ENCODE measurements at places on chromosomes 1 and 21.

- DNase-seq: no peak
Measured at GRCh38 chr1:61163355-61163754, 81.0 kb downstream of the NFIA start.

- DNase-seq: no peak
Measured at GRCh38 chr1:7470904-7471638, 300.0 kb upstream of the VAMP3 start.

DNA sequence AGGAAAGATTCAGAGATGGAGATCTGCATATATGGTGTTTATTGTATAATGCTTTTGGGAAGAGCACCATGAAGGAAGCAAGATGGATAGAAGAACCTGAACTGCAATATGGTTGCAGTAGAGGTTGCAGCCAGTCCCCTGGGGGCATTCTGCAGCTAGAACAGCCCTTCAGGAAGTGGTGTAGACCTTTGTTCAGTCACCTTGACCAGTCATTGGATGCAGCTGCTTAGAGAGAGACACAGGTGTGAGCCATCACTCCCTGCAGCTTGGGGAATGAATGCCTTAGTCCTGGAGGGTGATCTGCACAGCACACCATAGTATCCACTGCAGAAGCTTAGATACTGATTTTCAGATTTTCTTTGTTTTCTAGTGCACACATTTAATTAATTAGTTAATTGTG is 42.3 kb downstream of the NEK7 start:
- DNase-seq: no peak

DNA sequence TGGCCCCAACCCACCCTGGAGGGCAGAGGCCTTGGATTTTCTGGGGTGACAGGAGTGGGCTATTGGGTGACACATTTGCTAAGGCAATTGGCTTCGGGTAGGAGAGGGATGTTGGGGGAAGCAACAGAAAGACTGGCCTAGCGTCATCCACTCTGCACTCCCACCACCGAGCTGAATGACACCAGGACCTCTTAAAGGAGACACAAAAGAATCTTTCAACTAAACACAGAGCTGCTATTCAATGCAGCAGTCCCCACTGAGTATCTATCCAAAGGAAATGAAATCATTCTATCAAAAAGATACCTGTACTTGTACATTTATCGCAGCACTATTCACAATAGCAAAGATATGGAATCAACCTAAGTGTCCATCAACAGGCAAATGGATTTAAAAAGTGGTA is 6.2 kb downstream of the TFF2 start:
- no peak for DNase-seq

DNA sequence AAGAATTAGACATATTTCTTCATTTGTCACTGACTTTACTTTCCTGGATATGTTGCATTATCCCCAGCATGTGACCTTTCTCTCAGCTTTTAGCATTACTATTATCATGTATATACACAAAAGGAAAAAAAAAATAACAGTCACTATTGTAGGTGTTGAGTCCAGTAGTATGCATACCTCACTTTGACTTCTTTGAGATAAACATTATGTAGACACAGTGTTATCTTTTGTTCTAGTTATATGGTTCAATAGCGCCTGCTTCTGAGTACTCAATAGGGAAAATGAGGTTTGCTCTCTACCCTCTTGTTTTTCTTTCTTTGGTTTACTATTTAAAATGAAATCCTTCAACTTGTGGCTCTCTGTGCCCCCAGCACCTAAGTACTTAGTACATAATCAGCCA is 409.6 kb upstream of the PKN2 start:
- DNase-seq: no peak

DNA sequence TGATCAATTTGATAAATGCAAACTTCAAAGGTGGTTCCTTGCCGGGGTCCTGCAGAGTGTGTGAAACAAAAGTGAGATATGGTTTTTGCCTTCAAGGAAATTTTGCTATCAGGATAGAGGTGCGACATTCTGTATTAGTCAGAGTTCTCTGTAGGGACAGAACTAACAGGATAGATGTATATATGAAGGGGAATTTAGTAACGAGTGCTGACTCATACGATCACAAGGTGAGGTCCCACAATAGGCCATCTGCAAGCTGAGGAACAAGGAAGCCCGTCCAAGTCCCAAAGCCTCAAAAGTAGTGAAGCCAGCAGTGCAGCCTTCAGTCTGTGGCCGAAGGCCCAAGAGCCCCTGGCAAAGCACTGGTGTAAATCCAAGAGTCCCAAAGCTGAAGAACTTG is 157.0 kb downstream of the RYR2 start:
- no peak for DNase-seq

GRCh38 chr1:206453111-206453510 is 17.2 kb upstream of the IKBKE start:
- no peak for DNase-seq

- no peak for DNase-seq
Measured at GRCh38 chr1:41545996-41546832, 61.7 kb upstream of the EDN2 start.

- no peak for DNase-seq
Measured at GRCh38 chr1:168518201-168518689, 25.6 kb downstream of the XCL2 start.

DNA sequence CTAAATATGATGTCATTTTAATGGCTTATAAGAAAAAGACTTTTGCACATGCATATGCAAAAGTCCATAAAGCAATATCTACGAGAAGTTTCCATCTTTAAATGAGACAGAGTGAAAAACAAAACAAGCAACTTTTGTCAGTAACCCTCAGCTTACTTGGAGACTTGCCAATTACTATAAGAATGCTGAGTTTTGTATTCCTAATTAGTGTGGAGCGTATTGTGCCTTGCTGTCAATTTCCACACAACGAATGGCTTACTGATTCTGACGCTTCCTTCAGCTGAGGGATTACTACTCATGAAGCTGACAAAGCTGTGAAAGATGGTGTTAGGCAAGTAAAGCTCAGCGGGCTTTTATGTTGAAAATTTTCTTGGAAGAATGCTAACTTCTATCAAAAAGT is 440.4 kb upstream of the ADAMTS5 start:
- no peak for DNase-seq

- DNase-seq: no peak
Measured at GRCh38 chr1:17440074-17440826, 773 bp upstream of the RCC2 start.

DNA sequence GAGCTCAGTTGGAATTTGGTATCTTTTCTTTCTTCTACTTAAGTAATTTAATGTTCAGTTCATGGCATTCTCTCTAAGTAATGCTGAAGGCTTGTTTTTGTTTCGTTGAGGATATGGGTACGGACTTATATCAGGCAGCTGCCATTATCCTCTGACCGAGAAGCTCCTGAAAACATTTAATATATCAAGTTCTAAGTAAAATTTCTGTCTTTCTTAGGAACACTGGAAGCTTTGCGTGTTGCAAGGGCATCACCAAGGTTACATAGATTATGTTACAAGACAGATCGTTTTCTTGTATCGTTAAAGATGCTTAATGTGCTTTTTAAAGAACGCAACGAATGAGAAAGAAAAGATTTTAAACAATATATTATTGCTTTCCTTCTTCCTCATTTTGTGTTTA is 1.0 kb upstream of the GALNT2 start:
- DNase-seq: no peak

- no peak for DNase-seq
Measured at GRCh38 chr1:46809071-46809470, 10.2 kb downstream of the CYP4B1 start.

DNA sequence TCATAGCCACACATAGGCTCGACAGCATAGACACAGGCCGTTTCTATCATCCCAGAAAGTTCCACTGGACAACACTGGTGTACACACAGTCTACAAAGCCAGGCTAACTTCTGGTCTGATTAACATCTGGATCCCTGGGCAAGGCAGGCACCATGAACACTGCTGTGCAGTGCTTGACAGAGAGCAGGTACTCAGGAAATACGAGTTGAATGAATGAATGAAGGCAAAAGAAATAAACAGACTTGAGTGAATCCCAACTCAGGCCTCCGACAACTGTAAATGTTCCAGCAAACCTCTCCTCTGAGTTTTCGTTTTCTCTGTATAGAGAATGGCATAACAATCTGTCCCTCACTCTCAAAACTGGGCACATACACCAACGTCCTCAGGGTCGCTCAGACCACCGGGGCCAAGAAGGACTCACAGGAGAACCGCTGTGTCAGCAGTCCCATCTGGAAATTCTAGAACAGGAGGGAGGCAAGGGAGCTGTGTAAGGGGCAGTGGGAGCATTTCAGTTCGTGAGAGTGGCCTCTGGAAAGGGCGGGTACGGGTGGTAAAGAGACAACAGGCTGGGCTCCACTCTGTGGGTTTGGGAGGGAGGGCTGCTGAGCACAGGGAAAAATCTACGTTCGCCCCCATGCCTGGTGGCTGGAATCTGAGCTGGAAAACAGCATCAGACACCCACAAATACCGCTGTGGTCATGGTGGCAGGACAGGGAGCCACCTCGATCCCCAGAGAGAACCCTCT is 15.1 kb upstream of the ECE1 start:
- no peak for DNase-seq

DNA sequence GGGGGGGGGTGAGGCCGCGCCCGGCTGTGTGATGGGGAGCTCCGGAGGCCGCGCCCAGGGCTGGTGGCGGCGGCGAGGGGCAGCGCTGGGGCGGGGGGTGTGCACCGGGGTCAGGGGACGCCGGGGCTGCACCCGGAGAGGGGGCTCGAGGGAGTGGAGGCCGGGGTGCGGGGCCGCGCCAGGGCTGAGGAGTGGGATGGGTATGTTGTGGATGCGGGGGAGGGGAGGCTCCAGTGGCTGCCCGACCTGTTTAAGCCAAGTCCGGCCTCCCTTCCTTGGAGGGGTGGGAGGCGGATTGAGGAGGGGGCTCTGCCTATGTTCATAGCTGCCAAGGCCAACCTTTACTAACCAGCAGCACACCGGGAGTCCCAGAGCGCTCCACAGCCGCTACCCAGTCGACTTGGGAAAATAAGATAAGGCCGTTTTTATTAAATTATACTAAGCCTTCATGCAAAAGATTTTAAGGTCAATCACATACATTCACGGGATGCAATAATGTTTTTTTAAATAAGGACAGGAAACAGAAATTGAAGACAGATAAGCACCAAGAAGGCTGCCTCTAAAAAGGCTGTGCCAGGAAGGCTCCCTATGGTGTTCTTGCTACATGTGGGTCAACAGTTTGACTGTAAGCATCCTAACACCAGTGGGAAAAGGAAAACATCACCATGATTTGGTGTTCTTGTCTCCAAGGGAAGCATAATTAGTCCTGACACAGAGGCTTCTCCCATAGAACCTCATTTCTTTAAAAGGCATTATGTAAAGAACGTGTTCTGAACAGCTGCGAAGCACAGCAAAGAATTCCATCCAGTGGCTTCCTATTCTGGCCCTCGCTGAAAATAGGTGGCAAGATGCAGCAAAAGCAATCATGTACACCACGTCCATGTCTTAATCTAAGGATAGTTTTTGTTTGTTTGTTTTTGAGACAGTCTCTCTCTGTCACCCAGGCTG is 626 bp upstream of the HLCS start:
- no peak for DNase-seq

- DNase-seq: no peak
Measured at GRCh38 chr1:162368451-162368850, 8.2 kb downstream of the SPATA46 start.

DNA sequence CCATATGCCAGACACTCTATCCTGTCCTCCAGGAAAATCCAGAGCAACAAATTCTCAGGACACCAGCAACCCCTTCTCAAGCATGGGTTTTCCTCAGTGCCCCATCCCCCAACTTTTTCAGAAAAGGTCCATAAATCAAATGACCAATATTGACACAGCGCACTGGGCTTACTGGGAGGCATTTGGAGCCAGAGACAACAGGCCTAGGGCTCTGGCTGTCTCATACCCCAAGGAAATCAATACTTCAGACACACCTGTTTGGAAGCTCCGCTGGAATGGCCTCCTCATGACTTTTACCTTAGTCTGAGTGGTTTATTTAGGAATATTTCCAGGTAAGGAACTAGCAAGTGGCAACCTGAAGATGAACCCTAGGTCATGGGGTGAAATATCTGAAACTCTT is 66.9 kb upstream of the TNR start:
- DNase-seq: no peak

DNA sequence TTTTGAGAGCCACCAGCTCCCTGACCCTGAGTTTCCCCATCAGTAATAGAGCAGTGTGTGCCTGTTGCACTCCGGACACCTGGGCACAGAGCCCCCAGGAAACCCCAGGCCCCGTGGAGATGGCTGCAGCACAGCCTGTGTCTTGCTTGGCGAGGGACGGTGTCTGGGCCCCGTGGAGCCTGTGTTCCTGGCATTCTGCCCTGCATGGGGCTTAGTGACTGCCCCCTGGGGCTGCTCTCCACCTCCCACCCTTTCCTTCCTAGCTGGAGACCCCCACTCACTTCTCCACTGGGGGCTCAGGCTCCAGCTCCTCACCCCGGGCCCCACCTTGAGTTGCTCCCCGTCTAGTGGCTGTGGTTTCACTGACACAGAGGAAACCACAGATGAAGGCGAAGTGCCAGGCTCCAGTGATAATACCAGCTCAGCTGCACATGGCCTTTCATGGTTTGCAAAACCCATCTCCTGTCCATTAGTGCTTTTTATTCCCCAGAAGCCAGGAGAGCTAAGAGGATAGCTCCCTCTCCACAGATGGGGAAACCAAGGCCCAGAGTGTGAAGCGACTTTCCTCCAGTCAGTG is 39.4 kb downstream of the DMRTB1 start:
- no peak for DNase-seq

DNA sequence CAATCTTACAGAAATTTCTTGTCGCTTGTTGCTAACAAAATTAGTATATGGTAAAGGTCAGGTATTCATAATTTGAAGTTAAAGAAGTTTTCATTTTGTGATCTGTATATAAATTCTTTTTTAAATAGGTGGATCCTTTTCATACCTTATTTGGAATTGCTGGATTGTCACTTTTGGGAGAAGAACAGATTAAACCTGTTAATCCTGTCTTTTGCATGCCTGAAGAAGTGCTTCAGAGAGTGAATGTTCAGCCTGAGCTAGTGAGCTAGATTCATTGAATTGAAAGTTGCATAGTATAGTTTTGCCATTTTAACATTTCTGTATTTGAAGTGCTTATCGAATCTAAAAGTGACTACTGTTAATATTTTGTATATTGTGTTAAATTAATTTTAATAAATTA is 2.3 kb upstream of the MSH4 start:
- no peak for DNase-seq

- DNase-seq: no peak
Measured at GRCh38 chr1:13807209-13807608, 107.2 kb downstream of the PRDM2 start.

DNA sequence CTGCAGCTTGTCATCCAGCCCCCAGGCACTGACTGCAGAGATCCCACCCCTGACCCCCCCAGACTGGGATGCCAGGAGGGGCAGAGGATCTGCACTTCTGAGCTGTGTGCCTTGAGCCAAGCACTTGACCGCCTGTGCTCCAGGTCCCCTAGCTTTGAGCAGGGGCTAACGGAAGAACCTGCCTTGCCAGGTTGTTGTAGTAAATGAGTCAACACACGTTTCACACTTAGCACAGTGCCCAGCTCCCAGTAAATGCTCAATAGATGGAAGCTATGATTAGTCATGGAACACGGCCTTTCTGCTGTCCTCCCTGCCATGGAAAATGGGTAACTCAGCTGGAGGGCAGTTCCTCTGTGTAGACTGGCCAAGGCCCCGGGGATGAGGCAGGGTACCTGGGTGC is 24.1 kb downstream of the IFFO2 start:
- no peak for DNase-seq

- no peak for DNase-seq
Measured at GRCh38 chr21:35559128-35559828, 501.0 kb downstream of the SETD4 start.
